ENCODE measurements at places on chromosomes 3 and 15.

GRCh38 chr15:31332020-31332680 lies 5.5 kb downstream of the KLF13 start:
- no peak for DNase-seq

GRCh38 chr15:35305031-35305550 lies 220.0 kb upstream of the NANOGP8 start:
- no peak for DNase-seq

- DNase-seq = no peak
These were observed 116.0 kb downstream of the FOXB1 start for GRCh38 chr15:60120100-60120499.

DNA sequence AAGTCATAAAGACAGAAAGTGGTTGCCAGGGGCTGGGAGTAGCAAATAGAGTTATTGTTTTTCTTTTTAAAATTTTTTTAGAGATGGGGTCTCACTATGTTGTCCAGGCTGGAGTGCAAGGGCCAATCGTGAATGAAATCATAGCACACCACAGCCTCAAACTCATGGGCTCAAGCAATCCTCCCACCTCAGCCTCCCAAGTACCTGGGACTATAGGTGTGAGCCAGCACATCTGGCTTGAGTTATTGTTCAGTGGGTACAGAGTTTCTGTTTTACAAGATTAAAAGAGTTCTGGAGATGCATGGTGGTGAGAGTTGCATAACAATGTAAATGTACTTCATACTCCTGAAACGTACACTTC lies 23.6 kb downstream of the PFKFB4 start:
- DNase-seq = no peak

- no peak for DNase-seq
These were observed 13.3 kb upstream of the ANKDD1A start for GRCh38 chr15:64898406-64898805.

GRCh38 chr3:194612221-194612620 lies 21.0 kb downstream of the TMEM44 start:
- no peak for DNase-seq

GRCh38 chr3:871651-872050 lies 221.2 kb upstream of the CNTN6 start:
- DNase-seq = no peak

GRCh38 chr15:100129677-100130076 lies 212.1 kb downstream of the ADAMTS17 start:
- DNase-seq = no peak

DNA sequence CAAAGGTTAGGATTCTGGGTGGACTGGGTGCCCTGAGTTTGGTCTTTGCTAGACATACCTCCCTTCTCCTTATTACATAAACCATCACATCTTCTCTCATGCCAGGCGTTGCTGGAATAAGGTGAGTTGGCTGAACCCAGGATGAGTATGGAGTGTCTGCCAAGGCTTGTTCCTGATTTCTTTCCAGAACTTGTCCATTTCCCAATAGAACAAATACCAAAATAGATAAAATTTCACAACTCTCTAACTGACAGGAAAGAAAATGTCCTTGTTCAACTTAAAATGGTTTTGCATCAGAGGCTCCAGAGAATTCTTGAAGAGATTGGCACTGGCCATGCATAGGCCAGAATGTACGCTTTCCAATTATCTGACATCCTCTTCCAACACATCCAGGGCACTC lies 291.9 kb downstream of the IGSF11 start:
- no peak for DNase-seq

- DNase-seq = no peak
These were observed 353.5 kb downstream of the MCTP2 start for GRCh38 chr15:94584833-94585244.

- DNase-seq = no peak
These were observed 428.5 kb downstream of the OCA2 start for GRCh38 chr15:27670486-27671209.

DNA sequence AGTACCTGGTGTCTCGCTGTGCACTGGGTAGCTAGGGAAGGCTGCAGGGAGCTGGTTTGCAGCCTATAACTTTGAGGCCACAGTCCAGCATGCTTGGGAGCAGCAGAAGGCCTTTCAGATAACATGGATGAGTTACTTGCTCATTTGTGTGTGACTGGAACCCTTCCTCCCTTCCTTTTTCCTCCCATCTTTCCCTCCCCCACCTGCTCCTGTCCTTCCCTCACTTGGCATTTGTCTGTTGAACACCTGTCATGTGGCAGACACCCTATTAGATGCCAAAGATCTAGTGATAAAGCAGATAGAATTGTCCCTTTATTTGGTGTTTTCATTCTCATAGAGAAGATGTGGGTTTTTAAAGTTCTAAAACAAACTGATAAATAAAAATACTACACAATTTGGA lies 71.6 kb downstream of the LRTM1 start:
- DNase-seq = no peak

- no peak for DNase-seq
These were observed 55.7 kb downstream of the SRGAP3 start for GRCh38 chr3:9193633-9194195.

- DNase-seq = no peak
These were observed 311.5 kb downstream of the EDEM1 start for GRCh38 chr3:5498981-5499380.

DNA sequence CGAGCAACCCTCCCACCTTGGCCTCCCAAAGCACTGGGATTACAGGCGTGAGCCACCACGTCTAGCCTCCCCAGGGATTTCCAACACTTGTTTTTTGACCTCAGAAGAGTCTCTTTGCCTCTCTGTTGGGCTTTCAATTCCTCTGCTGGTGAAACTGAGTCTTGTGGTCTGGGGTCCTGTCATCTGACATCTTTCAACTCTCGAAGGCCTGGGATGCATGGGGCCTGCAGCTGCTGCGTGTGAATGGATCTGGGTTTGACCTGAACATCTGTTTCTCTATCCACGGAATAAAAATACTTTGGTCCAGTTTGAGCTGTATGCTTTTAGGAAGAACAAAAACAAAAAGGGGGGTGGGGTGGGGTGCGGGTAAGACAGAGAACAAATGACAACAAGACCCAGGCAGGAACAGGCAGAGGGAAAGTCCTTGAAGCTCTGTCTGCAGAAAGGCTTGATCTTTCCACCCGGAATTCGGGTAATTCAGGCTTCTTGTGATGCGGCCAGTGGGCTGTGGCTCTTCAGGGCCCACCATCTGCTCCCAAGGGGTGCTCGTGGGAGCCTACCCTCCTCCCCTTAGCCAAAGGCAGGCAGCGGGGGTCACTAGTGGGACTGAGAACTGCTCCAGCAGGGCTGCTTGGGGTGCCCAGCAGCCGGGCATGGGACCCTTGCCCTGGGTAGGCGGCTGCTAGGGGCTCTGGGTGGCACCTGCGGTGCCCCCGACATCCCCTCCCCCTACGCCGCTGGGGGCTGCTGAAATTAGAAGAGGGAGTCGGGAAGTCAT lies 71.5 kb downstream of the SLC12A8 start:
- DNase-seq = no peak

- DNase-seq = no peak
These were observed 15.1 kb upstream of the RFTN1 start for GRCh38 chr3:16528581-16528993.

DNA sequence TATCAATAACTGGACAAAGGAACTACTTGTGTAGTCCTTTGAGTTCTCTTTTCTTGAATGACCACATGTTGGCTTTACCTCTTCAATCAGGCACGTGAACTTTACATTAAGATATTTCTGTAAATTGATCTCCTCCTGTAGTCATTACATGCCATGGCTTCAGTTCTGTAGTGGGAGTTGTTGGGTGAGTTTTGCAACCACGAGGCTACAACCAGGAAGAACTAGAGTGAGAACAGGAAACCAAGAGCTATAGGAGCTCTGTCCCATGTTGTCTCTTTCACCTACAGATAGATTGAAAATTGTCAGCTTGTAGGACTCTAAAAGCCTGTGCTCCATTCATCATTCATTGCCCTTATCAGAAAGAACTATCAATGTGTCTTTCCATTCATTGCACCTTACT lies 2.0 kb downstream of the RSRC1 start:
- no peak for DNase-seq

DNA sequence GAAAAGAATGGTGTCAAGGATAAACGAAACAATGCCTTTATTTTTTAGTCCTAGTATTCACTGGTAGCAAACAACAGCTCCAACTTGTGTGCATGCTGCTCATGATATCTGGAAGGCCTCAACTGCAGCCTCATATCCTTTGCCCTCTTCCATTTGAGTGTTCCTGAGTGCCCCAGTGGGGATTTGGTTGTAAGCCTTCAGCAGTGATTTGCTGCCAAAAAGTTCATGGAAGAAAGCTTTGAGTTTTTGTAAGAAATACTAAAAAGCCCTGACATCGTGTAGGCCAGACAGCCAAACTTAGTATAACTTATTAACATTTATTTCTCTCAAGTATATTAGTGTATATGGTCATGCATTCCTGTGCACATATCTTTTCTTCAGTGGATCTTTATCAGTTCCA lies 30.0 kb downstream of the MFSD1 start:
- DNase-seq = no peak

GRCh38 chr15:43948691-43949325 lies 122.0 kb downstream of the WDR76 start:
- no peak for DNase-seq

DNA sequence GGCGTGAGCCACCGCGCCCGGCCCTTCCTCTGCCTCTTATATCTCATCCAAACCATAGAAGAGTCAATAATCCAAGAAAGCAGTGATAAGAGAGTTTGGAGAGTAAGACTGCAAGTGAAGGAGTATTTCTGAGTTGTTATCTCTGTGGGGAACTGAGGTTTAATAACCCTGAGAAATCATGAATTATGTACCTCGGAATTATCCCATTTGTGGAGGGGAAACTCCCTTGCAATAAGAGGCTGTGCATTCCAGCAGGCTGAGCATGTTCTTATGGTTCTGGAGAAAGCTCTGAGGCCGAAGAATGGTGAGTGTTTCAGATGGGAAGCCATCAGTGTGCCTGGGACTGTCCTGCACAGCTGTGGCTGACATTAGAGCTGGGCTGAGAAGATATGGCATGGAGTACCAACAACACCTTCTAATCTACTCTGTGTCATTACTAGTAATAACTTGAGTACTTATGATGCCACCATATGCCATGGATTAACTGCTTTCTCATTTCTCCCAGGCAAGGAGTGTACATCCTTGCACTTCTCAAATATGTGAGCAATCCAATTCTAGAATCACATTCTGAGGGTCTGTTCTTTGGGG lies 31.4 kb upstream of the NOX5 start:
- no peak for DNase-seq

Measured in stimulated activated CD8-positive, alpha-beta memory T cell treated with anti-CD3 and anti-CD28 coated beads, Interleukin-15, amount 100 ng/mL, for 24 hours (primary cell).